ENCODE measurements at places on chromosomes 4 and X.

- no peak for DNase-seq
These were observed 3.0 kb downstream of the LINC00632 start for GRCh38 chrX:140712413-140713173.

DNA sequence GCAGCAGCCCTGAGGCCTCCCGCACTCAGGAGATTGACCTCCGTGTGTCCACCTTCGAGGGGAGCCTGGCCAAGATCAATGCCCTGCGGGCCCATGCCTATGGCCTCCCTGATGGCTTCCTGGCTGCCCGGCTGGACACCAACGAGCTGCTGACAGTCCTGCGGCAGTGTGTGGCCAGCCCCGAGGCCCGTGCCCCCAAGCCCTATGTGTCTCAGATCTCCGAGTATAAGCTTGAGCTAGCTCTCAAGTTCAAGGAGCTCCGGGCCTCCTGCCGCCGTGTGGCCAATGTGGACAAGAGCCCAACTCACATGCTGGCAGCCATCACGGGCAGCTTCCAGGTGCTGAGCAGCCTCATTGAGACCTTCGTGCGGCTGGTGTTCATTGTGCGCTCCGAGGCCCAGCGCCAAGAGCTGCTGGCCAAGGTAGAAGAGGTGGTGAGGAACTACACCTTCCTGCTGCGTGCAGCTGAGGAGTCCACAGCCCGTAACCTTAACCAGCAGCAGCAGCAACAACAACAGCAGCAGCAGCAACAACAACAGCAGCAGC lies 25.5 kb upstream of the PRPS1 start:
- DNase-seq: no peak

DNA sequence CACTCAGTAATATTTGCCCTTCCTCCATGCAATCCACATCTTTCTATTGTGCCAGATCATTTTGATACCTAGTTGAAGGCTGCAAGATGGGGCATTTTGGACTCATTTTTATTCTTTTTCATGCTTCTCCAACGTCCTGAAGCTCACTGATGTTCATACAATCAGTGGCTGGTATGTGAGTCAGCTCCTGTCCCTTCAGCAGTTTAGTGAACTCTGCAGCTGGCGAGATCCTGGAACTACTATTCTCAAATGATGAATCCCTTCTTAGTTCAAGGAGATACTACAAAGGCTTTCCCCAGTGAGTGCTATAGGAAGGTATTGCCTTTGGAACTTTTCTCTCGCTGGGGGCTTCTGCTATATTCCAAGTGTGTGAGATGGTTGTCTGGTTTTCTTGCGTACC lies 9.6 kb upstream of the CCDC149 start:
- DNase-seq: no peak

GRCh38 chr4:52588771-52589591 lies 70.1 kb downstream of the USP46 start:
- DNase-seq: no peak

DNA sequence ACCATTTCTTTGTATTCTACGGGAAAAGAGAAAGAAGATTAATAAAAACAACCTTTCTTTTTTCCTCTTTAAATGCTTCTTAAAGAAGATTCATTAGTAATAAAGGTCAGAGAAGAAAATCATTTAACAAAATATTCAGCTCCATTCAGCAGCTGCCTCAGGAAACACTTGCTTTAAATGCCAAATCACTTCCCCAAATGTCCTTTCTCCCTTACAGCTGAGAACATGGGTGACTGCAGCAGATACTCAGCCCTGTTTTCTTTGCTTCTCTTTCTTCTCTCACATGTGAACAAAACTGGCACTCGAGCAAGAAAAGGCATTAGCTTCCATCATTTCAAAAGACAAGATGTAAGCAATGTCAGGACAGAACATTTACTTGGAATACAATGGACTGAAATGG lies 120.2 kb downstream of the INPP4B start:
- DNase-seq: no peak

- DNase-seq: no peak
These were observed 50.9 kb downstream of the USP26 start for GRCh38 chrX:133045986-133046385.

GRCh38 chrX:119187298-119187697 lies 48.8 kb upstream of the PGRMC1 start:
- no peak for DNase-seq

- no peak for DNase-seq
These were observed 1.6 kb downstream of the SHISA3 start for GRCh38 chr4:42398871-42399331.

GRCh38 chrX:7088968-7089615 lies 58.4 kb upstream of the STS start:
- DNase-seq: no peak

GRCh38 chr4:42149004-42149403 lies 3.5 kb downstream of the BEND4 start:
- no peak for DNase-seq

DNA sequence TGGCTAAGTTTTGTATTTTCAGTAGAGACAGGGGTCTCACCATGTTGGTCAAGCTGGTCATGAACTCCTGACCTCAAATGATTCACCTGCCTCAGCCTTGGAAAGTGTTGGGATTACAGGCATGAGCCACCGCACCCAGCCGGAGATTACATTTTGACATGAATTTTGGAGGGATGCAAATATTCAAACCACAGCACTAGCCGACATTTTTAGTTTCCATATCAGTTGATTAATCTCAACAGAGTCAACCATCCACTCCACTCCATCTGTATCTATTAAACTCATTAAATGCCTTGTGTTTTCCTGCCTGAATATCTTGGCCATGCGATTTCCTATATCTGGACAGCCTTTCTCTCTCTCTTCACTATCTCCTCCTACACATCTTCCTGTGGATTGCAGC lies 64.1 kb upstream of the PDGFRA start:
- no peak for DNase-seq
